ENCODE measurements at places on chromosomes 1 and 21.

DNA sequence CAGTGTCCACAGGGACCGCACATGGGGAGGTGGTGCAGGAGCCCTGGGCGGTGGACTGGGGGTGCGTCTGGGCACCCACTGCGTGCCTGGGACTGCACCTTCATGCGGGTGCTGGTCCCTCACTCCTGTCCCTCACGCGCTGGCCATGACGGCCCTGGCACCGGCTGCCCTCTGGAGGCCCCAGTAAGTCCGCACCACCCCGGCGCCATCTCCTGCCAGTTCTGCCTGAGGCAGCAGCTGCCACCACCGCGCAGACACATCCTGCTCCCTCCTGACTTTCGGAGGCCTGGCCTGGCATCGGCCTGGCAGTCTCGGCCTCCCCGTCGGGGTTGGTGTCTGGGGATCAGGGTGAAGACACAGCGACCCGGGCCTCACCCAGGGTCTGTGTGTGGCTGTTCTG lies 64.8 kb downstream of the MORN1 start:
- DNase-seq, result no peak

- no peak for DNase-seq
Observed at GRCh38 chr21:20108016-20108415, 890.2 kb upstream of the NCAM2 start.

DNA sequence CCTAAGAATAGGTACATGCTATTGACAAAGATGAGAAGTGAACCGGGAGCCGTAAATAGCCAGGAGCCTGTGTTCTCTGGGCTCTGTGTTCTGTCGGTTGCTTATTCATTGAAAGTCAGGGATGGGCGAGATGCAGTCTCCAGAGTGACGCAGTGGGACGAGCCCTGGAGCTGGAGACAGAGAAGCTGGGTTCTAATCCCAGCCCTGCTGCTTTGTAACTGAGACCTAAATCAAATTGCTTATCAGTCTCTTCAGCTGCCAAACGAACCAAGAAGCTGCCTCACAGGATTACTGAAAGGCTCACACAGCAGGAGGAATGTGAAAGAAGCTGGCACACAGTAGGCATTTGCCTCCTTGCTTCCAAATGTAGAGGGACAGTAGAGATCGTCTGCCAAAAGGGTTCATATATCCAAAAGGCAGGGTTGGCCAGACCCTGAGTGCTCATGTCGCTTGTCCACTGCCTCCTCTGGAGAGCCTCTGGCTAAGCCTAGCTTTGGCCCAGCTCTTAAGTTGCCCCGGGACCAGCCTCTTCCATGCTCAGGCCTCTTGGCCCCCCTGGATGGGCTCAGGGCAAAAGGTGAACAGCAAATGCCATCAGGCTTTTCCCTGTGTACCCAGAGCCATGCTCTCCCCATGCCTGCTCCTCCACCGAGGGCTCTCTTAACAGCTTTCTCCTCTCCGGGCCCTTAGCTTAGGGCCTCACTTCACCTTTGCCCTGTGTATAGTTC lies 134.2 kb upstream of the IPO9 start:
- no peak for DNase-seq

DNA sequence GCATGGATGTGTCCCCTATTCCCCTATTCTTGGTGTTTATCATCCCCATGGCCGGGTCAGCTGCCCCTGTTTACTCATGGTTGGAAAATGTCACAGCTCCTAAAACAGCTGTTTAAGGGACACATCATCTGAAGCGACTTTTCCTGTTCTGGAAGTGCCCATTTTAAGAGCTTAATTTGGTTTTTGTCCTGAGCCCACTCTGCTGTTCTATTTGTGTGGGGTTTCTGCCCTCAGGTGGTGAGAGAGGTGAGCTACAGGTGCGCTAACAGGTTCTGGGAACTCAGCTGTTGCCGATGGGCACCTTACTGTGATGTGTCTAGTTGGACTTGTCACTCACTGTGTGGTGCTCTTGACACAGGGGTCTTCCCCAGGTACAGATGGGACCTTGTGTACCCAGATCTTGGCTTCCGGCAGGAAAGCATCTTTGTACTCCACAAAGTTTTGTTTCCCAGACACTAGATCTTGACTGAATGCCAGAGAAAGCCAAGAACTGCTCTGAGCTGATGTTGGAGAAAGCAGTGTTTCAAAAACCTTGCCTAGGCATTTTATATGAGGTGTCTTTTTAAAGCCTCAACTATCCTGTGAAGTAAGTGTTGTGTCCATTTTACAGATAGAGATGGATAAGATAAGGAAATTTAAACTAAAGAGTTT lies 59.0 kb upstream of the CD1D start:
- DNase-seq, result no peak

- no peak for DNase-seq
Observed at GRCh38 chr1:52632732-52633290, at the start of gene SHISAL2A. SHISAL2A (plus strand) TSS chr1:52633168; CDS start chr1:52633494, 326 bp downstream.

DNA sequence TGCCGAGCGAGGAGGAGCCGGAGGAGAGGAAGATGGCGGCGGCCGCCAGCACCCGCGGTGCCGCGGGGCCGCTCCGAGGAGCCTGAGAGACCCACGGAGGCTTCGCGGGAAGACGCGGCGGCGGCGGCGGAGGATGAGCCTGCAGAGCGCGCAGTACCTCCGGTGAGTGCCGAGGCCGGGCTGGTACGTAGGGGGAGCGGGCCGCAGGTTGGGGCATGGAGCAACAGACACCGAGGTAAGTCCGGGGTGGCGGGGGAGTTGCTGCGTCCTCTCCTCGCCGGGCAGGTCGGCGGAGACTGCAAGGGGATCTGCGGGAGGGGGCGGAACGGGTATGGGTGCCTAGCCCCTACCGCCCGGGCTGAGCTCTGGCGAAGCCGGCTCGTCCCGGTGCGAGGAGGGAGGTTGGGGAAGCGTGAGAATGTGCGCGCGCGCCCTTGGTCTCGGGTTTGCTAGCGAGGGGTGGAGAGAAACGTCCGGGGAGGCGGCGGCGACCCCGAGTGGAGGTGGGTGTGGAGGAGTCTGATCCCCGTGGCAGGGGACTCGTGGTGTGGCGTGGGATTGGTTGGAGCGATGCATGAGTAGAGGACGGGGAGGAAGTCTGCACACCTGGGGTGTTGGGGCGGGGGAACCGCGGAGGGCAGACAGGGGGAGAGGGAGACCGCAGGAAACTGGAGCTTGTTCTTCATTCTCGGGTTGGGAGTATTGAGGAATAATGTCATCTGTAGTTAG lies at the start of gene SMG7:
SMG7 (plus strand) TSS at position 12 of the 729 bp plus-strand sequence; CDS start at position 134, 122 bp downstream.
- peak; percentile 27 for DNase-seq

- DNase-seq, result no peak
Observed at GRCh38 chr1:31064111-31064717, 1.3 kb downstream of the PUM1 start.

GRCh38 chr1:154609398-154610380 lies 1.7 kb upstream of the ADAR start:
- no peak for DNase-seq

DNA sequence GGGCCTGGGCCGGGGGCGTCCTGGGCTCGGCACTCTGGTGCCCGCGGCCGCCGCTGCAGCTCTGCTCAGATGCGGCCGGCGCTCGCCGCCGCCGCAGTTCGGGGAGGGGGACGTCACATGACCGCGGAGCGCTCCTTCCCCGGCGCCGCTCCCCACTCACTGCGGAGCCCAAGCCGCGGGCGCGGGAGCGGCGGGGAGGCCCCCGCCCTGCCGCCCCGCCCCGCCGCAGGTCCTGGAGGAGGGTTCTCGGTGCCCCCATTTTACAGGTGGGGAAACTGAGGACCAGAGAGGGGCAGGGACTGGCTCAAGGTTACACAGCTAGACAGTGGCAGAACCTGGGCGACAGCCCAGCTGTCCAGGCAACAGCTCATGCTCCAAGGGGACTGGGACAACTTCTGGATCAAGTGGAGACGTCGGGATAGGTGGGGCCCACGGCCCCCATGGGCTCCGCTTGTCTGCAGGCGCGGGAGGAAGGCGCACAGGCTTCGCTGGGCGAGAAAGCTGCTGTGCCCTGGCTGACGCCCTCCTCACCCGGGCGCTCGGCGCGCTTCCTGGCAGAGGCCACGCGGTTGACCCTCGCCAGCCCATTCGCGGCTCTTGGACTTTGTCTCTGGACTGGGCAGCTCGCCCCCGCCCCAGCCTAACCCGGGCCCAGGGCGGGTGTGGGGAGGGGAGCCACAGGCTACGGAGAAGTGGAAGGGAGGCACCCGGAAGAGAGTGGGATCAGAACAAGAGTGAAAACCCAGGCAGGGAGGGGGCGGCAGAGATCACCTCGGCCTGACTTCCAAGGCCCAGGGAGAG lies at the start of gene RAP1GAP:
RAP1GAP (minus strand) TSS at position 100 of the 801 bp plus-strand sequence. CDS start 49,325 bp downstream, outside the sequence.
- DNase-seq, result no peak

GRCh38 chr21:35749904-35750303 lies 310.4 kb downstream of the SETD4 start:
- DNase-seq, result no peak

- DNase-seq, result no peak
Observed at GRCh38 chr1:84582802-84583587, 8.8 kb upstream of the CTBS start.

GRCh38 chr1:25031966-25032667 lies 102.0 kb upstream of the RUNX3 start:
- DNase-seq, result peak; percentile 44

GRCh38 chr1:63651161-63651701 lies 58.0 kb downstream of the PGM1 start:
- no peak for DNase-seq
